Activated B cell treated with CpG ODN at 0.5 μM for 24 hours (primary cell): ENCODE measurements at places on chromosomes 13 and 19. TPM values are rescaled to one million over a fixed set of nuclear protein-coding genes. Genes with fewer than 3 reads are reported as not detected.

DNA sequence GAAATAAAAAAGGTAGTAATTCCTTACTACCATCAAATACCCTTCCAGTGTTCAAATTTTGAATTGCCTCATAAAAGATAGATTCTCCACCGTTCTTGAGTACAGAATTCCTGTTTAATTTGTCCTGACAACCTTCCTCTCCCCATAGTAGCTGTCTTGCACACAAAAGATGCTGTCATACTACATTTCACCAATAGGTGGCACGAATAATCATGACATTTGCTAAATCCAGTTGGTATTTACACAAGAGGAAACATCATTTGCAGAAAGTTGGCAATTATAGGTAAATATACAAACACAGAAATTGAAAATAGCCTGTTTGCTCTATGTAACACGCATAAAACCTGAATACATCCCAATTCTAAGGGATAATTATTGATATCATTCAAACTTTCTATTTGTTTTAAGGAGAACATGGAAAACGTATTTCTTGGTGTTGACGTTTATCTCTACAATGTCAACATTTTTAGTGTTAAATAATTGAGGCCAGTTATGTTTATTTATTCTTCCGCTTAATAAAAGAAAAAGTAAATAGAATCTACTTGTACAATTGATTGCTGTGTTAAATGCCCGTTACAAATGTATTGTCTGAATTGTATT lies 58.3 kb upstream of the CLDN10 start:
- H3K4me3 ChIP-seq: no peak overlapping the region
- H3K4me1 ChIP-seq: no peaks in the 10 kb centered on the region
- H3K27ac ChIP-seq: no peak overlapping the region
- no peak for DNase-seq
- no peaks in the 10 kb centered on the region for H3K36me3 ChIP-seq
- peaks cover 20% of the 10 kb centered on the region for H3K27me3 ChIP-seq

- DNase-seq: peak; percentile 88
- H3K27ac ChIP-seq: peak within 1 kb of the TSS; percentile 92
- peaks cover 16% of the 10 kb centered on the region for H3K36me3 ChIP-seq
- peak within 1 kb of the TSS; percentile 100 for H3K4me3 ChIP-seq
- H3K27me3 ChIP-seq: no peaks in the 10 kb centered on the region
- peaks cover 37% of the 10 kb centered on the region for H3K4me1 ChIP-seq
Observed at GRCh38 chr13:78658630-78659449, at the start of gene OBI1. Gene OBI1, minus strand, starts transcription at chr13:78659155. Its CDS starts 35 bp downstream, at chr13:78659120.

GRCh38 chr13:78816592-78816991 lies 157.6 kb upstream of the OBI1 start:
- DNase-seq: no peak
- no peaks in the 10 kb centered on the region for H3K4me1 ChIP-seq
- H3K27me3 ChIP-seq: peaks cover 2% of the 10 kb centered on the region
- H3K36me3 ChIP-seq: no peaks in the 10 kb centered on the region
- no peak overlapping the region for H3K4me3 ChIP-seq

GRCh38 chr19:38551450-38551813 lies 66.3 kb downstream of the MAP4K1 start:
- H3K4me3 ChIP-seq: peak overlapping the region; percentile 29
- H3K4me1 ChIP-seq: peaks cover 33% of the 10 kb centered on the region
- DNase-seq: no peak
- H3K36me3 ChIP-seq: no peaks in the 10 kb centered on the region
- peaks cover 5% of the 10 kb centered on the region for H3K27me3 ChIP-seq

GRCh38 chr19:4851551-4852290 lies 15.7 kb downstream of the PLIN3 start:
- DNase-seq: peak; percentile 77
- H3K27me3 ChIP-seq: no peaks in the 10 kb centered on the region
- H3K4me1 ChIP-seq: peaks cover 17% of the 10 kb centered on the region
- no peak overlapping the region for H3K27ac ChIP-seq
- no peak overlapping the region for H3K4me3 ChIP-seq

DNA sequence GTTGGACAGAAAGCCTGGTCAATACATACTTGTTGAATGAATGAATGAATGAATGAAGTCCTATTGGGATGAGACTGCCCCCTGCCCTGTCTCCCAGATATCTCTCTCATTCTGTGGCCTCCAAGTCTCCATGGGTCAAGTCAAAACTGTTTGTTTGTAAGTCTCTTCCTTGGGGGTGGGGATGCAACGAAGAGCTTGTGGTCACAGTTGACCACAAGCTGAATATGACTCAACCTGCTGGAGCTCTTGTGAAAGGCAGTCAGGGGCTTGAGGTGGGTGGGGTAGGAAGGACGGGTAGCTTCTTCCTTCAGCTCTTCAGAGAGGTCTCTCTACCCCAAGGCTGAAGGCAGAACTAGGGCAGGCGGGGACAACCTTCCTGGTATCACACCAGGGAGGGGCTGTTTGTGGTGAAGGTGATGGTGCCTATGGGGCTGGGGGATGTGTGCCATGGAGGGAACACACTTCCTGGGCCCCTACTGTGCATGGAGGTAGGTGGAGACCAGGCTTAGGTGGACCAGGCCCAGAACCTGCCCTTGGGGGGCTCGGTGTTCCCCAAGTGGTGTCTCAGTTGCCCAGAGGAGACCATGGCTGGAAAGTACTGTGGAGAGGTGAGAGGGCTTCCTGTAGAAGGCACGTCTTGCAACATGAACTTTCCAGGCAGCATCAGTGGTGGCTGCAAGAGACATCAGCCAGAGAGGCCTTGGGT lies 8.0 kb downstream of the MYO1F start:
- peak overlapping the region; percentile 48 for H3K4me3 ChIP-seq
- H3K27me3 ChIP-seq: no peaks in the 10 kb centered on the region

GRCh38 chr19:19010551-19010950 lies 22.8 kb downstream of the SUGP2 start:
- no peak overlapping the region for H3K27ac ChIP-seq
- no peaks in the 10 kb centered on the region for H3K4me1 ChIP-seq
- no peak for DNase-seq
- peaks cover 73% of the 10 kb centered on the region for H3K36me3 ChIP-seq

DNA sequence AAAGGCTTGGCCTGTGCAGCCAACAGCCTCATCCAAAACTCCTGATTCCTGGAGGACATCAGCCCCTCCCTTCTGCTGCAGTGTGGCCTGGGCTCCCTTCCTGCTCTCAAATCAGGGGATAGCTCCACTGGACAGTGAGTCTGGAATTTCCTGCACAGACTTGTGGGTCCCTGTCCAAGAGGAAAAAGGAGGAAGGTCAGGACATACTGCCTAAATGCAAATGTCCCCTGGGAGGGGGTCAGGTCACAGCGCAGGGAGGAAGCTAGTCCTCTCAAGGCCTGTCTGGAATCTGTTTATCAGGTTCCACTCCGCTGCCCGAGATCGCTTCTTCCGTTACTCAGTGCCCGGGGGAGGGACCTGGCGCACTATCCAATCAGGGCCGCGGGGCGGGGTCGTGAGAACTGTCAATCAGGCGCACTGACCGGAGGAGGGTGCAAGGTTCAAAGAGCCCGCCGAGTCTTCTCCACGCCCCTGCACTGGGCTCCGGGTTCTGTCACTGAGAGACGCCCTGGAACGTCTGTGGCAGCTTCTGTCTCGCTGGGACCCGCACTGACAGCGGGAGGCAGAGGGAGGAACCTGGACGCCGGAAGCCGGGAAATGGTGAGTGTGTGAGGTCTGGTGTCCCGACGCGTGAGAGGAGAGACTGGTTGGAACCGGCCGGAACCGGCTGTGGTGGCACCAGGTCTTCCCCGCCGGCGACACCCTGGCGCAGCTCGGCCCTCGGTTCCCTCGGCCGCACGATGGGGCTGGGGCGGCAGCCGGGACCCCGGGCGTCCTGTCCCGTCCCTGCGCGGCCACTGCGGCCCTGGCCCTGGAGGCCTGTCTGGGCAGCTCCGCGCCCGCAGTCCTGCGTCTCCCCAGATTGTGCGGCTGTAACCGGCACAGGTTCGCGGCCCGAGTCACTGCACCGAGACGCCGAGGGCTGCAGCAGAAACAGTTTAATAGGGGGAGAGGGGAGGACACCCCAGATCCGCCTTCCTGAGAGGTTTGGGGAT lies at the start of gene ZNF441:
ZNF441 (plus strand) TSS at position 404 of the 995 bp plus-strand sequence; CDS start at position 598, 194 bp downstream.
- peaks cover 35% of the 10 kb centered on the region for H3K36me3 ChIP-seq
- peak within 1 kb of the TSS; percentile 99 for H3K4me3 ChIP-seq
- H3K27ac ChIP-seq: peak within 1 kb of the TSS; percentile 96
- DNase-seq: peak; percentile 87

The SMIM24 gene
- total RNA-seq: 0.34 TPM in 1 of 2 replicates, not detected in the other

The ZNF491 gene
- total RNA-seq: 1.4 and 1.7 TPM in 2 replicates
